C1 segment of cervical spinal cord (tissue), 14 donors: ENCODE measurements at places on chromosomes 3 and 15.

GRCh38 chr3:76352511-76353284 is 567.3 kb upstream of the ZNF717 start:
- DNase-seq = no peak

- DNase-seq = no peak
These were observed 24.4 kb downstream of the MOBP start for GRCh38 chr3:39491733-39492350.

DNA sequence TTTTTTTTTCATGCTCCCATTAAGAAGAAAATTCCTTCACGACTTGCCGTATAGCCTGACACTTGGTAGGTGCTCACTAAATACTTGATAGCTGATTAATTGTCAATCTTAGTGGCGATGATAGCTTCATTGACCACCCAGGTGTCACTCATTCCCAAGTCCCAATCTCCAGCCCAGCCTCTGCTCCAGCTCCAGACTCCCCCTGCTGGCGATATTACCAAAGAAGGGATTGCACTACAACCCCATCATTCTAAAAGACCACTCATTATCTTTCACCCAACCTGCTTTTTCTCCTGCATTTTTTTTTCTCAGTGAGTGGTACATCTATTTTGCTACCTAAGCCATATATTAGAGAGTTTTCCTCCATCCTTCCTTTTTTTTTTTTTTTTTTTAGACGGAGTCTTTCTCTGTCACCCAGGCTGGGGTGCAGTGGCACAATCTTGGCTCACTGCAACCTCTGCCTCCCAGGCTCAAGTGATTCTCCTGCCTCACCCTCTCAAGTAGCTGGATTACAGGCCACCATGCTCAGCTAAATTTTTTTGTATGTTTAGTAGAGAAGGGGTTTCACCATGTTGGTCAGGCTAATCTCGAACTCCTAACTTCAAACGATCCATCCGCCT is 19.5 kb upstream of the COMMD2 start:
- DNase-seq = no peak

- no peak for DNase-seq
These were observed 25.2 kb downstream of the MAPKBP1 start for GRCh38 chr15:41799488-41799805.

DNA sequence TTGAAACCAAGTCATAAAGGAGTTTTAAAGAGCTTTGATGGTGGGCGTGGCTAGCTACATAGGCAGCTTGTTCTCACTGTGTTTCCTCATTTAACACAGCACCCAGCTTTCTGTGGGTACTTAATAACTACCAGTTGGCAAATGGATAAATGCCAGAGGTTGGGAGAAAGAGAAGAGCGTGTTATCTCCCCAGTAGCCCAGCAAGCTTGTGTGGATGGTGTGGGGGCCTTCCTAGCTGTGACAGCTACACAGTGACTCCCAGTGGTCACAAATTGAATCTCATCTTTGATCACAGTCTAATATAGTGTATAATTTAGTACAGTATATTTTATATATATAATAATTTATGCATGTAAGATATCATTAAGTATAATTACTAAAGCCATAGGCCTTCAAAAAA is 984.1 kb downstream of the EPHA3 start:
- DNase-seq = peak; percentile 8

DNA sequence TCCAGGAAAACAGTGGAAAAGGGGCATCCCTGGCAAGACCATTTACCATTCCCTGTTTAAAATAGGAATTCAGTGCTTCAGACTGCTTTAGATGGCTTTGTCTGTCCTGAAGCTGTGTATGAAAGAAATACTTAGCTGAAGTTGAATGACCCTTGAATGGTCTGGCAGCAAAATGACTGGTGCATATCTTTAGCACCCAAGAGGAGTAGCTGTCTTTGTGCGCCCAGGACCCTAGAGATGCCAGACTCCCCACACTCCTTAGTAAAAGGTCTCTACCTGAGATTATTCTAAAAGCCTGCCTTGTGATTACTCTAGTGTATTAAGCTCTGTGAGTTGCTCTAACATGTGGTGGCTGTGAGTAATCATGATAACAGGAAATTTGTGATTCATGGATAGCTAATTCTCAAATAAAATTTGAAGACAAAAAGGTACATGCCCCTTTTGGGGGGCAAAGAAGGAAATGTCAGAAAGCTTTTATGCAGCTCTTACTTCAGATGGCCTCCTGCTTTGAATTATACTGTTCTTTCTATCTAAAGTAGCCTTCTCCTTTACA is 3.2 kb downstream of the MAPKBP1 start:
- DNase-seq = no peak

DNA sequence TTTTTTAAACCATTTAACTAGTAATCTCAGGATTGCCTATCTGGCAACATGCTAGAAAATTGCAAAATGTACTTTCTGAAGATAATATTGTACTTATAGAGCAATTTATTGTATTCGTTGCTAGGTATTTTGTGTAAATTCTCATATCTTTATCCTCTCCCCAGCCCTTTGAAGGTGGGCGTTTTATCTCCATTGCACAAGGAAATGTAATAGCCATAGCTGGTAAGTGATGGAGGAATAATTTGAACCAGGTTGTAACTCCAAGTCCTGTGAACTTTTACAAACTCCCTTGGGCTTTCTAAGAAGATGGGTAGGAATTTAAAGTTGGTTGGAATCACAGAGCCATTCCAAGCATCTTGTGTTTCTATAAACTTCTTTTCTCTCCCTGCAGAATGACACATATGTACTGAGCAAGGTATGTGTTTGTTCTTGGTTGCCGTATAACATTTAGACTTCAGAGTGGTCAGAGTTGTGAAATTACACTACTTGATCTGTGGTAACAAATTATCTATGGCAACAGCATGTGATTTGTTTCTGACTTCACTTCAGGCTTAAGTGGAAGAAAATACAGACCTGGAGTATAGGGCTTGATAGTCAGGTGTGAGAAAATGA is 170.9 kb downstream of the AKAP13 start:
- DNase-seq = no peak

- DNase-seq = no peak
These were observed 1.2 kb downstream of the RTP1 start for GRCh38 chr3:187198490-187198889.

GRCh38 chr3:47228088-47228487 is 54.5 kb downstream of the KIF9 start:
- no peak for DNase-seq

GRCh38 chr3:35522450-35522849 is 116.9 kb upstream of the ARPP21 start:
- DNase-seq = no peak

GRCh38 chr3:10380906-10381305 is 60.0 kb upstream of the SEC13 start:
- no peak for DNase-seq

DNA sequence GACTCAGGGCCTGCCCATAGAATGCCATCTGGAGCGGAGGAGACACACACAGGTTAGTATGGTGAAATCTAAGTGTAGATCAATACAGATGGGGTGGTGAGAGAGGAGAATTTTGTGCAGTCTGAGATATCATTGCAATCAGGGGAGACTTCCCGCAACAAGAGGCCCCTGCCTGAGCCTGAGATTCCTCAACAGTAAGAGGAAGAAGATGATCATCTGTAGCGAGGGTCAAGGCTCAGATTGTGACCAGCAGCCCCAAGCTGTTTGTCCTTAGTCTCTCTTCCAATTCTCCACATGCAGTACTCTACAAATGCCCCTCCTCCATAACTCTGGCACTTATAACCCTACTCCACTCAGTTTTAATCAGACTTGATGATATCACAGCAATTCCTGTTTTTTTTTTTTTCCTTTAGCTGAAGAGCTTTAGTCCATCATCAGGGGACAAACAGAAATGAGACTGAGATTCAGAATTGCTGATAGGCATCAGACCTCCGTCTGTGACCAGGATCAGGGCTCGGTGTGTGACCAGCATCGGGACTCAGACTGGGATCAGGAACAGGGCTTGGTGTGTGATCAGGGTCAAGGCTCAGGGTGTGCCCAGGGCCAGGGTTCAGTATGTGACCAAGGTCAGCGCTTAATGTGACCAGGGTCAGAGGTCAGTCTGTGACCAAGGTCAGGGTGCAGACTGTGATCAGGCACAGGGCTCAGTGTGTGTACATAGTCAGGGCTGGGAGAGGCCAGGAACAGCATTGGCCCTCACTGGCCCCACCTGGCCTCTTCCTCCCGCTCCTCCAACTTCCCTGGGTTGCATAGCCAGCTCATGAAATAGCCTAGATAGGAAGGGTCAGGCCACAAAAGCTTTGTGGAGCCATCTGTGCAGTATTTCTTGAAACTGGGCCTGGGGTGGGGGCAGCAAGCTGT is 14.1 kb downstream of the LOXL1 start:
- DNase-seq = no peak

DNA sequence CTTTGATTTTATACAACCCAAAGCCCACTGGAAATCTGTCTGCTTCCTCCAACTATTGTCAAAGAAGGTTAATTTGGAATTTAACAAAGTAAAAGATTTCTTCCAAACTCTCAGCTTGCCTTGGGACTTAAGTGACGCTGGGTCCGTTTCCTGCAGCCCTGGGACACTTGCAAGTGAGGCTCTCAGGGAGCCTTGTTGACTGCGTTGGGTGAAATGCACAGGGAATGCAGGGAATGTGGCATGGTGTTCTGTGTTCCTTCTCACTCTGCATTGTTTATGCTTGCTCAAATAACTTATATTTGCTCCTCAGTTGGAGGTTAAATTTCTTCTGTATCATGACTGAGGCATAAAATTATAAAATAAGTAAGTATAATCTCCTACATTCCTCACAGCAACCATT is 60.9 kb upstream of the TJP1 start:
- DNase-seq = no peak

DNA sequence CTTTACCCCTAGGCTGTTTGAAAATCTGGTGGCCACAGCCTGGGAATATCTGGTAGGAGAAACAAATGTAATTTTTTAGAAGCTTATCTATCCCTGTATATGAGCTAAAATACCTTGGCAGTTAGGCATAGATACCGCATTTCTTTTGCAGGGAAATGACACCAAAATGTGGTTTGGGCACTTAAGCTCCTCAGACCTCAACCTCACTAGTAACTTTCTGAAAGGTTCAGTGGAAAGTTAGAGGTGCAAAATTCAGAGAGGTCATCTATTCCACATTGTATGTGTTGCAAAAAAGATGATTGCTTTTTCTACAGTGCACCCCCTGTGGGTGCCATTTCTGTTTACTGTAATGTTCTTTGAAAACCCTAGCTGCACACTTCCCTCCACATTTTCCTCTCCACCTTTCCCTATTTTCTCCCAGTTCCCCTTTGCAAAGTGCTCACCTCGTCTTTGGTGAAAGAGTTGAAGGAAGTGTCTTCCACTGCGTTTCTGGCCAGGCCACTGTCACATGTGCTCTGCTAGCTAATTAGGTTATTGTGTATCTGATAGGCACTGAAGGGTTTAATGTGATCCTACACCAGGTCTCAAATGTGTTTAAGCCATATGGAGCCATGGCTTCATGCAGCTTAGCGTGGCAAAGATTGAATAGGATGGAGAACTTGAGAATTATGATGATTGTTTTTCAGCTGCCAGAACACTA is 1.3 kb downstream of the SACM1L start:
- DNase-seq = no peak

DNA sequence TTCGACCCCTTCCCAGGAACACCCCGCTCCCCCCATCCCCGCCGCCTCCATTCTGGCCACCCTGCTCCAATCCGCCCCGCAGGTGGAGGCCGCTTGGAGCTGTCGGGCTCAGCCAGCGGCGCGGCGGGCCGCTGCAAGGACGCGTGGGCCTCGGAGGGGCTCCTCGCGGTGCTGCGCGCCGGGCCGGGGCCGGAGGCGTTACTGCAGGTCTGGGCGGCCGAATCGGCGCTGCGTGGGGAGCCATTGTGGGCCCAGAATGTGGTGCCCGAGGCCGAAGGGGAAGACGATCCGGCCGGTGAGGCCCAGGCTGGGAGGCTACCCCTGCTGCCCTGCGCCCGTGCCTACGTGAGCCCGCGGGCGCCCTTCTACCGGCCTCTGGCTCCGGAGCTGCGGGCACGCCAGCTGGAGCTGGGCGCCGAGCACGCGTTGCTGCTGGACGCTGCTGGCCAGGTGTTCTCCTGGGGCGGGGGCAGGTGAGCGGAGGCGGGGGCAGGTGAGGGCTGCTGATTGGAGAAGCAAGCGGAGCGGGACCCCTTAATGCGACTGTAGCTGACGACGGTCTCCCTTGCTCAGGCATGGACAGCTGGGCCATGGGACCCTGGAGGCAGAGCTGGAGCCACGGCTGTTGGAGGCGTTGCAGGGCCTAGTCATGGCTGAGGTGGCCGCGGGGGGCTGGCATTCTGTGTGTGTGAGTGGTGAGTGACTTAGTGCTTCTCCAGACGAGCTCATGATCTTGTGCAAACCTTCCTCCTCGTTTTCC is 2.5 kb downstream of the RCCD1 start:
- DNase-seq = no peak

DNA sequence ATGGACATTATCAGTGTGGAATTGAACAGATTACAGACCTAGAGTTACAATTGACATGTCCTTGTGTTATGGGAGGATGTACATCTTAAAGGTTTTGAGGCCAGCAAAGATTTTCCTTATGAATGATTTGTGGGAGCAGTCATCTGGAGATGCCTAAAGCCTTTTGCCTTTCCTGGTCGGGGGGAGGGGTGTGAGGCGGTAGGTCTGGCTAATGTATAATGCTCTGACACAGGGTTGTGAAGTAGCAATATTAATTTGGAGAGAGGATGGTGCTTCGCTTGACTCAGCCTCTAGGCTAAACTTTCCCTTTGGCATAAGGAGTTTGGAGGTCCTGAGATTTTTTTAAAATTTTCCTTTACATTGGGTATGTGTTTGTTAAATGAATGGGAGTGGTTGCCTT is 23.3 kb downstream of the FBXO22 start:
- no peak for DNase-seq

GRCh38 chr3:45580112-45580765 is 14.3 kb upstream of the LIMD1 start:
- no peak for DNase-seq

- peak; percentile 86 for DNase-seq
These were observed at the start of gene ATRIP for GRCh38 chr3:48446425-48447193. TSS of gene ATRIP (plus strand) at chr3:48446737. CDS start at chr3:48446846, 109 bp downstream.

DNA sequence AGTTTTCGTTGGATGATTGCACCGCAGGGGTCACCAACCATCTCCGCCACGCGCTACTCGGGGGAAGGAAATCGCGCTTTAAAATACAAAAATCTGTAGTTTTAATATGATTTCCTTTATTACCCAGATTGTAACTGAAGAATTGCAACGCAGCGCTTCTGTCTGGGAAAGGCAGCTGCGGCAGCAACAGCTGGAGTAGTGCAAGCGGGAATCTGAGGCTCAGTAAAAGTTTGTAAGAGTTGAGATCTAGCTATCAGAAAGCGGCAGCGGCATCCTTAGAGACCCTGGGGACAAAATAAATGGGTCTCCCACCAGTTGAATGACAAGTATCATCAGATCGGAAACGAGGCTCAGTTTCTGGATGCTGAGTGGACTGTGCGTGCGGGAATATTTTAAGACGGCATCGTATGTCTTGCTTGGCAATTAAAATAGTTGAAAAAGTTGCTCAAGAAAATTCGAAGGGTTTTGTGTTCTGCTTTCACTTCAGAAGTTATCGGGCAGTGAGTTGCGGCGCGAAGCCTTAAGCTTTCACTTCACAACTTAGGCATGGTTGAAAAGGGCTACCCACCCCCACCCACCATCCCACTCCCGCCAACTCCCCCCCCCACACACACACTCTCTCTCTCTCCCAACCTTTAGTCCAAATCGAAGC is 2.7 kb downstream of the MECOM start:
- DNase-seq = no peak

- DNase-seq = no peak
These were observed 371.7 kb upstream of the GBE1 start for GRCh38 chr3:82133070-82133606.

- DNase-seq = no peak
These were observed 117.5 kb upstream of the PTPRG start for GRCh38 chr3:61443886-61444285.

- DNase-seq = no peak
These were observed 171.5 kb downstream of the LRTM1 start for GRCh38 chr3:54756330-54756731.

GRCh38 chr3:188656196-188656982 is 502.4 kb downstream of the LPP start:
- no peak for DNase-seq
